Vagina (tissue), 2 donors: ENCODE measurements at places on chromosomes 13 and 19.

DNA sequence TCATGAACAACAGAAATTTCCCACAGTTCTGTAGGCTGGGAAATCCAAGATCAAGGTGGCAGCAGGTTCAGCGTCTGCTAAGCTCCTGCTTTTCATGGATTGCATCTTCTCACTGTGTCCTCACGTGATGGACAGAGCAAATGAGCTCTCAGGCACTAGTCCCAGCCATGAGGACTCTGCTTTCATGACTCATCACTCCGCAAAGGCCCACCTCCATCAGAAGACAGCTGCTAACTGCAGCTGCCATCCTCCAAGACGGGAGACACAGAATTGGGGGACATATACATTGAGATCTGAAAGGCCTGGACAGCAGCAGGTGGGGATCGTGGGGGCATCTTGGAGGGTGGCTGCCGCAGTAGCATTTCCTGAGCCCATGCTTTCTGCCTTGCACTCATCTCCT is 44.4 kb upstream of the SPATA13 start:
- DNase-seq: no peak

DNA sequence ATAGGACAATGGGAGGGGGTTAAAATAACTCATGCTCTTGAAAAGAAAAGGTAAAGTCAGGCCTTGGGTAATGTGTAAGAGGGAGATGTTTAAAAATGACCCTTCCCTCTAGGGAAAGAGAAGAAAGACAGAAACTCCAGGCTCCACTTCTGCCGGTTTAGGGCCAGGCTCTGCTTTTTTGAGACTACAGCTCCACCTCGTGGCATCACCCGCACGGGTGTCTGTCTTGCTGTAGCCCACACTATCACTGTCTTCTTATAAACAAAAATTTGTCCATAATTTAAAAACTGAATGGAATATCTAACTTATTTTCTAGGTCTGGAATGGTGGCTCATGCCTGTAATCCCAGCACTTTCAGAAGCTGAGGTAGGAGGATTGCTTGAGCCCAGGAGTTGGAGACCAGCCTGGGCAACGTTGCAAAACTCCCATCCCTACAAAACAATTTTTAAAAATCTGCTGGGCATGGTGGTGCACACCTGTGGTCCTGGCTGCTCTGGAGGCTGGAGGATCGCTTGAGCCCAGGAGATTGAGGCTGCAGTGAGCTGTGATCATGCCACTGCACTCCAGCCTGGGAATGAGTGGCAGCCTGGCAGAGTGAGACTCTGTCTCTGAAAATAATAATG is 65.1 kb upstream of the GTF3A start:
- DNase-seq: no peak

GRCh38 chr19:42293540-42293939 is 8.4 kb upstream of the PRR19 start:
- DNase-seq: no peak

DNA sequence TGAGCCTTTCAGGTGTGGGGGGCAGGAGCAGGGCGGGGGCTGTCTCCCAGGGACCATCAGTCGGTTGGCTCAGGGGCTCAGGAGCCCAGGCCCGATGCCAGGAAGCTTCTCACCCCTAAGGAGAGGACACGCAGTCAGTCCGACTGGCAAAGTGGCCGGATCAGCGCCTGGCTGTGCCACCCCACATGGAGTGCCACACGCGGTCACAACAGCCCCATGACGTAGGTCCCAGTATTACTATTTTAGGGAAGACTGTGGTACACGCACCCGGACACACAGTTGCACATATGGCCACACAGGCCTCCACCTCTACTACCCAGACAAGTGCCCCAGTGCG is 29.3 kb upstream of the GRTP1 start:
- peak; percentile 80 for DNase-seq

DNA sequence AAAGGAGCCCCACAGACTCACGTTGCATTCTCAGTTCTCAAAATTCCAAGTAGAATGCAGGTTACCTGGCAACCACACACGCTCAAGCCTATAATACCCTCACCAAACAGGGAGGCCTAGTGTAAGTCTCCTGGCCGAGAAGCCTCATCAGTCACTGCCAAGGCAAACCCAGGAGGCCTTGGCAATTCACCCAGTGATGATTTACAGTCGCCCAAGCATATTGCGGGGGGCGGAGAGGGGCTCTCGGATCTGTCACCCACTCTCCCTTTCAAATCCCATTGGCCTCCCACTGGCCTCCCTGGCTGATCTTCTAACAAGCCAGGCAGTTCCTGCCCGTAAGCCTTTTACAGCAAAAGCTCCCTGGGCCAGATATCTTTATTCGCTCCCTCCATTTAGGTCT is 1.1 kb downstream of the AKAP8L start:
- no peak for DNase-seq

DNA sequence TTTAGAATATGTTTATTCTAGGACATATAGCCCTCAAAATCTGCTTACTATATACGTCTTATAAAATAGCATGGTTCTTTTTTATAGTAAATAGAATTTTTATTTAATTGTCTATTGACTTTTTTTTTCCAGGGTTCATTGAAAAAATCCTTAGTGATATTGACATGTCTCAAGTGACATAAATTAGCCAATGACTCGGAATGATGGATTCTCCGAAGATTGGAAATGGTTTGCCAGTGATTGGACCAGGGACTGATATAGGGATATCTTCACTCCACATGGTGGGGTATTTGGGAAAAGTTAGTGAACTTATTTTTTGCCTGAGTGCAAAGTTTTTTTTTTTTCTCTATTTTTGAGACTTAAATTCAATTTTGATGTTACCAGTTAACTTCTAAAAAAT is 3.2 kb downstream of the USPL1 start:
- no peak for DNase-seq

GRCh38 chr13:98629055-98629454 is 52.1 kb upstream of the STK24 start:
- DNase-seq: no peak

DNA sequence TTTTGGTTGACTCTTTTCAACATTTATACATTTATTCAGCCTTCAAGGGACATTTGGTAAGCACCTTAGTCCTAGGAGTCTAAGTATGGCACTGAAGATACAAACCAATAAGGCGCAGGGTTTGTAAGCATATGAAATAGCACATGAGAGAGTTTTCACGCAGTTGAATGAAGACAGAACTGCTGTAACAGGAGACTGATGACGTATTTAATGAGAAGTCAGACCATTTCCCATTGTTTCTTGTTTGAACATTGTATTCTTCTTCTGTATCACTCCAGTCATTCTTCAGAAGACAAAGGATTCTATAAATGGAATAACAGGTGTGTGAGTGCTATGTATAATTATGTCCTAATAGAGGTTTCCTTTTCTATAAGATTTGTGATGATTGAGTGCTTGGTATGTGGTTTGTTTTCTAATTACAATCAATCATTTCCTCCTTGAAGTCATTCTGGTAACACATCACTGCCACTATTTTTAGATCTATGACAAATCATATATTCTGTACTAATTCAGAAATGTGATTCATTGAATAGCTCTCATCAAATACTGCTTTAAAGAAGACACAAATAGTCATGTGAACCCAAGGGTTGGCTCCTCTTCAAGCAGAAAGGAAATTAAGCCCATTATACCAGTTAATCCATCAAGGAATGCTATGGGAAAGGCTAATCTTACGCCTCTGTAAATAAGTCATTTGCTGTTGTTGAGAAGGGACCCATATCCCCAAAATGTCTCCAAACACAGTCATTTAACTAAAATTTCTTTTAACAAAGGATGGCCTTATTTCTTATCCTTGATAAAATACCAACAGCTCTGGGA is 222.8 kb upstream of the NBEA start:
- no peak for DNase-seq

DNA sequence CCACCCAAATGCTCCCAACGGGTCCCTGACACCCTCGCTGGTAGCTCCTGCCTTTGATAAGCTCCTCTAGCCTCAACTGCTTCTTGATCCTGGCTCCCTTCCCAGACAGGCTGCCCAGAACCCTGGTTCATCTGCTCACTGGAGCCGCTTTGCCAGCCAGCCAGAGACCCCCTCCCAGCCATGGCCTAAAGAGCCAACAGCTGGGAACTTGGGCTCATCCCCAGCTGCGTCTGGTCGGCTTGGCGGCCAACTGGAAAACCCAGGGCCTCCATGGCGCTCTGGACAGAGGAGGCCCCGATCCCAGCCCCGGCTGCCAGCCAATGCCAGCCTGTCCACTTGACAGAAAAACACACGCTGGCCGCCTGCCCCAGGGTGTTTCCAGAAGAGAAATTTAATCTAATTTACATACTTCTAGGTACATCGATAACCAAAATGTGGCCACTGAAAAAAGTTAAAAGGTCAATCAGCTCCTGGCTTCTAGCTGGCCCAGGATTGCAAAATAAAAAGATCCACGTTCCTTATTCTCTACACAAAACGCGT is 3.0 kb upstream of the AKAP8L start:
- DNase-seq: no peak

- no peak for DNase-seq
Observed at GRCh38 chr19:51501594-51502263, at the start of gene SIGLEC12. Gene SIGLEC12, minus strand, starts transcription at chr19:51501800. Its CDS starts 67 bp downstream, at chr19:51501733.

DNA sequence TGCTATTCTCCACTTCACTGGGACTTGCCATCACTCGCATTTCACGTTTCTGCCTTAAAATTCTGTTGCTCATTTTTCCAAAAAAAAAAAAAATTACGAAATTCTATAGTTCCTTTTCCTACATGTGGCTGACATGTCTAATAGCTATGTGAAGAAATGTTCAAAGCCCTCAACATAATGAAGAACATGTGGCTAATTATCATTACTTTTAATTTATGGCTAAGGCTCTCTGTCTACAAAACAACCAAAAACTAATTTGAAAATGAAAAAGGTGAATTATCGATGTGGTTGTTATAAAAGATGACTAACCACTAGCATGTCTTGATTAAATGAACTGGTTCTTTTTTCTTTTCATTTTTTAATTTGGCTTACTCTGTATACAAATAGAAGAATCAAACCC is 940.0 kb downstream of the EFNB2 start:
- DNase-seq: no peak

DNA sequence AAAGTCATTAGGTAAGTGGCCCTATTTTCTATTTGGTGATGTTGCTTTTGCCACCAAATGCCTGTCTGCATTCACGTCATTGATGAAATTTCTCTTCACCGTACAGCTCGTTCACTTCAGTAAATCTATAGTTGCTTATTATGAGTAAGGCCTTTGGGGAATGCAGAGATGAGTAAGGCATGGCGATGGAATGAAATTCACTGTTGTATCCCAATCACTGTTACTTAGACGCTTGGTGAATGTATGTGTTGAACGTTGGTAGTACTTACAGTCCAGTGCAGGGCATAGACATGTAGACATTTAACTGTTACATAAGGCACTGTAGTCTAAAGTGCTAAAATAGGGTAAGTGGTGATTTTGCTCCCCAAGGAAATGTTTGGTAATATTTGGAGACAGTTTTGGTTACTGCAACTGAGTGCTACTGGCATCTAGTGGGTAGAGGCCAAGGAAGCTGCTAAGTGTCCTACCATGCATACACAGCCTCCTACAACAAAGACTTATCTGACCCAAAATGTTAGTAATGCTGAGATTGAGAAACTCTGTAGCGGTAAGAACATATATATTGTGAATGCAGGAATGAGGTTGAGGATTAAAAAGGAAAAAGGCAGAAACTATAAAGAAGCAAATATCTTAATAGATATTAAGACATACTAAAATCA is 5.8 kb downstream of the AKAP11 start:
- no peak for DNase-seq

- DNase-seq: no peak
Observed at GRCh38 chr19:41106177-41106576, 8.1 kb upstream of the CYP2F1 start.

DNA sequence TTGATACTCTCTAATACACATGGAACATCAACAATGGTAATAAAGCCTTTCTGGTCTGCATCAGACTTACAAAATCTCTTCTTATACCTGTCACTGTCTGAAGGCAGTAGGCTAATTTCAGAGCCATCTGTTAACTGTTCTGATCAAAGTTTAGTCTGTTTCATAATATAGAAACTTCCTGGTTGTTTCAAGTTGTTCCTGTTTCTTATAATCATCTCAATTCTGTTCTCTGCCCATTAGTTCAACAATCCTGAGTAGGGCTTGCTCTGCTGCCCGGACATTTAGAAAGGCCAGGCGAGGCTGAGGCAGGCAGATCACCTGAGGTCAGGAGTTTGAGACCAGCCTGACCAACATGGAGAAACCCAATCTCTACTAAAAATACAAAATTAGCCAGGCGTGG is 5.4 kb upstream of the ZSCAN5A start:
- no peak for DNase-seq

- no peak for DNase-seq
Observed at GRCh38 chr13:100513987-100514670, 74.5 kb downstream of the GGACT start.

DNA sequence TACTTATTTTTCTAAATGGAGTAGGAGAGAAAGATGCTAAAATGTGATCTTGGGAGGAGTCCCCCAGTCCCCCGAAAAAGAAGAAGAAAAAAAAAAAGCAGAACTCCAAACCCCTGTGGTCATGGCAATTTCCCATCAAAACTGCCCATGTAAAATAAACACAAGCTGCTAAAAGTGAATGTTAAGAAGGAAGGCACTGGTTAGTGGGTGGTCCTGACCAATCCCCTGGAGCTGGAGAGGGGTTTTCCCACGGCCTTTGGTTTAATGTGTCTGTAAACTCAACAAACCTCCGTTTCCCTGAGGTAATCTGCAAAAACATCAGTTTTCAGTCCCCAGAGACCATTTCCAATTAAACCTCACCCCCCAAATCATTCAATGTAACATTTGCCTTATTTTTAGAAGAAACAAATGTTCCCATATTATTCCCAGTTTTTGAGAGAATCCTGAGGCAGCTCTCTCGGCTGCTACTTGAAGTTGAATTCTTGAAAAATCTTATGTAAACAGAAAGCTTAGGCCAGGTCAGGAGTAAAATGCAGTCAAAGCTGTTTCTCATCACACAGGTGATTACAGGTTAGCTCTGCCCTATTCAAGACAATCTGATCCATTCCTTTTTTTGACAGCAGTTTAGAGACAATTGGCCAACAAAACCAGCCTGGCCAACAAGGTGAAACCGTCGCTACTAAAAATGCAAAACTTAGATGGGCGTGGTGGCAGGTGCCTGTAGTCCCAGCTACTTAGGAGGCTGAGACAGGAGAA is 17.0 kb downstream of the RAB3D start:
- no peak for DNase-seq

DNA sequence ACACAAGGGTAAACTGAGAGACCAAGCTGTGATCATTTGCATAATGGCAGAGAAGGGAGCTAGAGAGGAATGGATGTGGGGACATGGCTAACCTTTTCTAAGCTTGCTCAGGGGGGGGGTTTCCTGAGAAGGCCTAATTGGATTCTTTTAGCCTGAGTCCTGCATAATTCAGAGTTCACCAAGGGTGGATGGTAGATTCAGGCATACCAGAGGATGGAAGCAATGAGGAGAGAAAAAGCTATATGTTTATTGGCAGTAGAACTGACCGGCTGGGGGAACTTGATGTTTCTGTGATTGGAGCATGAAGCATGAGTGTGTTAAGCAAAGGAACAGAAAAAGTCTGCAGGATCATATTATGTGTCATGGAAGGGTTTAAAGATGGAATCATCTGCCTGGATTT is 65.9 kb upstream of the KLF12 start:
- no peak for DNase-seq

- DNase-seq: no peak
Observed at GRCh38 chr19:46731007-46731501, 14.1 kb upstream of the PRKD2 start.

- no peak for DNase-seq
Observed at GRCh38 chr13:89790696-89791095, 1556.8 kb upstream of the MIR17HG start.
